A549 treated with dexamethasone at 1 μM for 4 hours (cell line): ENCODE measurements at places on chromosomes 1 and 21. TPM values are rescaled to one million over a fixed set of nuclear protein-coding genes. Genes with fewer than 3 reads are reported as not detected.

Gene DEPDC1
- 11.9 to 17.0 TPM (median 15.0 TPM) in 5 replicates for total RNA-seq

Gene KIF17
- 1.8 to 2.7 TPM (median 2.4 TPM) in 5 replicates for total RNA-seq

Gene C1orf185
- total RNA-seq, result not detected in 5 replicates

Gene PCNX2
- 6.3 to 10.2 TPM (median 9.2 TPM) in 5 replicates for total RNA-seq

Gene OR2L2
- total RNA-seq, result 0.02 TPM in 1 of 5 replicates, not detected in the others

Gene RORC
- total RNA-seq, result 0.03 to 0.08 TPM (median 0.04 TPM) in 4 of 5 replicates, not detected in the other

Gene CELA3A
- not detected in 5 replicates for total RNA-seq

Gene CEP350
- total RNA-seq, result 9.2 to 16.2 TPM (median 13.0 TPM) in 5 replicates

Gene ADORA1
- total RNA-seq, result 0.46 to 0.94 TPM (median 0.67 TPM) in 5 replicates

Gene NT5C1A
- total RNA-seq, result not detected in 5 replicates

Gene C4BPA
- 0.58 to 0.91 TPM (median 0.67 TPM) in 5 replicates for total RNA-seq
